ENCODE measurements at places on chromosomes 4 and X. TPM values are rescaled to one million over a fixed set of nuclear protein-coding genes. Genes with fewer than 3 reads are reported as not detected.

The ABCG2 gene
- total RNA-seq = 14.9 TPM

The CT45A8 gene
- total RNA-seq = not detected

The METTL14 gene
- 8.6 TPM for total RNA-seq

The RTL3 gene
- not detected for total RNA-seq

GRCh38 chr4:184369871-184370270 is 104.5 kb downstream of the IRF2 start:
- no peak for DNase-seq

DNA sequence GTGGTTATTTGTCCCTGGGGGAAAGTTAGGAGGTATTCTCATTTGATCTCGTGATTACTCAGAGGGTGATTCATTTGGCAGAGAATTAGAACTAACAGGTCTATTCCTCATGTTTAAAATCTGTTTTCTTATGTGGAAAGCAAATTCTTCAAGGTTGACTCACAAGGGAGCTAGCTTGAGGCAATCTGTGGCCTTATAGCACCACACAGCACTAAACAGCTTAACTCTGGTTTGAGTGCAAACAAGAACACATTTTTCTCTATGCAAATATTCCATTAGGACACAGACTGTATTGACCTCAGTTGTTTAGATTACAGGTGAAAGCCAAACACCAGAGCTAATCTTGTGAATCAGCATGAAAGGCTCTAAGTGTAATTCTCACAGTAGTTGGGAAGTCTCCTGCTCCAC is 694.4 kb upstream of the POU3F4 start:
- DNase-seq = peak; percentile 92

GRCh38 chrX:31331015-31331414 is 259.2 kb upstream of the FTHL17 start:
- DNase-seq = no peak

DNA sequence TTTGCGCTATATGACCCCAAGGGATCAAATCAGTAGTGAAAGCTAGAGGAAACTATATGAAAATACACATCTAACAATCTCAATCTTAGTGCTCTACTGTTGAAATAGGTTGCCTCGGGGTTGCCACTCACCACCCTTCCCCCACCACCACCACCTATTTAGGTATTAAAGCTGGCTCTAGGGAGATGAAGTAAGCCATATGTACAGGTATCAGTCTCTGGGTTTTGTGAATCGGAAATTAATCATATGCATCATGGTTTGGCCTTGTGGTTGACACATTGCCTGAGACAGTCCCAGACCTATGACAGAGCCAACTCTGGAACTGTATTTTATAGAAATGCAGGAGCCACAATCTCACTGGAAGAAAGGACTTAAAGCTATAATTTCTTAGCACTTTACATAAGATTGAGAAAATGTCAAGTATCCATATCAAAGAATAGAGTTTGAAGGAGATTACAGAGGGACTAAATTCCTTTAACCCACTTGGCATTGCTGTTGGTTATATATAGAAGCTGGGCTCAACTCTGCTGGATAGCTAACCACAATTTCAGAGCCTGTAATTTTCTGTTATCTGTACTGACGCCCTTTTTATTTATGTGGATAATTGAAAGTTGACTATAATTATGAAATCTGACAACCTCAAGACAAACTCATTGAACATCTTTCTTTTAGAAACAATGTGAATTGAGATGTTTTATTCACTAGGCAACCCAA is 26.7 kb upstream of the BMP2K start:
- no peak for DNase-seq

DNA sequence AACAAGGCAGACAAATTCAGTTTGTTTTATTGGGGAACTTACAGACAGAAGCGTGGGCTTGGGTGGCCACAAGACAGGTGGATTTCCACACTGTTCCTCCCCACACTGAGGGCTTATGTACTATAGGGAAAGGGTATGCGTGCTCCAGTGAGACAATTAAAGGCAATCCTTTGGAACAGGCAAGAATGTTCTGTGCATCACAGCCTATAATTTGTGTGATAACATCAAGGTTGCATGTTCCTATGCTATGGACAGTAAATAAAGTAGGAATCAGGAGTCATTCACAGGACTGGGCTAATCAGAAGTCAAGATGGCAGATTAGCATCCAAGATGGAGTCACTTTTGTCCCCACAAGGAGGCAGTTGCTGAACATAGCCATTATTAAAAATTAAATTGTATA is 84.6 kb upstream of the TRIM2 start:
- no peak for DNase-seq

GRCh38 chr4:173269280-173269679 is 64.9 kb downstream of the HMGB2 start:
- DNase-seq = no peak

DNA sequence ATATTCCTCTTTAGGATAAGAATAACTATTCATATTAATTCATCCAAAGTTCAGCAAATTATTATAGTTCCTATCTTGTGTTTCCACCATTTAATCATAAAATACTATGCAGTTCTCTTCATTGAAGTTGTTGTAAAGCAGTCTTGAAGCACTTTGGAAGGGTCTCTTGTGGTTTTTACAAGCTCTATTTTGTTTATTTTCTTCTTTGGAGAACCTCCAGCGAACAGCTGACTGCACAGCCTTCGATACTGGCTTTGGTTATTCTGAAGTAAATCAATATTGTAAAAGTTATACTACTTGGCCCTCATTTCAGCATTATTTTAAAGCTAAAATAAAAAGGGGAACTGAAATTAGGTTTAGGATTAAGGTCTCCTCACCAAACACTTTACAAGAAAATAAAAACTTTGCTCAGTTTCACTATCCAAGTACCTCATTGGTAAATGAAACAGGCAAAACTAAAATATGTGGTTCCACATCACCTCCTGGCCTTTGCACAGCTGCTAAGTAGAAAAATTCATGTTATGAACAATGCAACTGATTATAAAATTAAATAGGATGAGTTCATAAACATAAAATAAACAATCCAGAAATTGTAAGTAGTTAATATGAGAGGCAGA is 1629.2 kb upstream of the ADGRL3 start:
- no peak for DNase-seq

DNA sequence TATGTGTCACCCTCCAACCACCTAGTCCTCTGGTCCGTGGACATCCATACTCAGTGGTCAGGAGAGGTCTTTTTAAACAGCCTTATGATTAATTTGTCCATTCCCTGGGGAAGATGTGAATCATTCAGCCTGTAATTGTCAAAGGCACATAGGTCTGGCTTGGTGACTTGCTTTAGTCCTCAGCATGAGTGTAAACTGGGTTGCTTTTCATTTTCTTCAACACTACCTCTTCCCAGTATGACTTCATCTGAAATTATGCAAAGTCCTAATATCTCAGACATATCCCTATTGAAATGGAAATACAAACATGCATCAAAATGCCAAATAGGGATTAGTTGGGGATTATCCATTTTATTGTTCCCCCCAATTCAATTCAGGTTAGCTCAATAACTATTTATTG is 208.3 kb upstream of the AMOT start:
- DNase-seq = no peak

GRCh38 chr4:176001151-176002006 is 64.3 kb upstream of the WDR17 start:
- peak; percentile 11 for DNase-seq

GRCh38 chrX:41313419-41313818 is 20.5 kb upstream of the DDX3X start:
- no peak for DNase-seq

GRCh38 chr4:7941111-7941964 is 1.7 kb upstream of the AFAP1 start:
- DNase-seq = no peak

GRCh38 chrX:41275661-41276609 is 58.0 kb upstream of the DDX3X start:
- peak; percentile 45 for DNase-seq

DNA sequence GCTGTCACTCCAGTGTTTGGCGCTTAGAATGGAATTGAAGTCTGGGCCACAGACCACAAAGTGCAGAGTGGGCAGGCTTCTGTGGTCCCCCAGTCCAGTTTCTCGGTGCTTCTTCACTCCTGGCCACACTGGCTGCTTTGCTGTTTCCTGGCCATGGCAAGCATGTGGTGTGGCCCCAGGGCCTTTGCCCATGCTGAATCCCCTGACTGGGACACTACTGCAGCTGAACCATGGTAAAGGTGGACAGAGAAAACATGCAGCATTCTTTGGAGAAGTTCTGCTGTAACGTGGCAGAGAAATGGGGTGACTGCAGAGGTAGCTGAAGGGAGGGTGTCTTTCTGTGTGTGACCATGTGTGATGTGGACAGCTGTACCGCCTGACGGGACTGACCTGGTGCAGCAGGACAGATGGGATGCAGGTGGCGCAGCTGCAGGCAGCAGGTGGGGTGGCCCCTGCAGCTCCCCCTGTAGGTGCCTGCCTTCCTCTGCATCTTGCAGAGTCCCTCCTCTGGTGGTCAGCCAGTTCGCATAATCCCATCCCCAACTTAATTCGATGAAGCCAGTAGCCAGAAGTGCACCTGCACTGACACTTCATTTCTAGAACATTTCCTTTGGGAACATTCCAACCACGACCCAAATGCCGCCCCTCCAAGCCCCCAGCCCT is 13.2 kb upstream of the S100P start:
- DNase-seq = no peak

DNA sequence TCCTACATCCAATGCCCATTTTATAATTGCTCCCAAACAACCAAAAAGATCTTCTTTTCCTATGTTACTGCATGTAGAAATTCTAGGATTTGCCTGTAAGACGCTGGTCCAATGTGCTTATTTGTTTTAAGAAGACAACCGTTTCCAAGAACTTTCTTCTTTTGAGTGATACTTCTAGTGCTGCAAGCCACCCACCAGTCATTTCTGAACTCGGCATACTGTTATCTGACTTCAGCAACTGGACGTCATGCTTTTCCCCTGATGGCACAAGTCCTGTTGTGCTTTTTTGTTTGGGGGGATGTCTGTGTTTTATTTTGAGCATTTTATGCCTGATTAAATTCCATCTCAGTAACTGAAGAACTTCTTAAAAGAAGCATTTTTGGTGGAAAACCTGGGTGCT is 16.0 kb upstream of the RAP1GDS1 start:
- no peak for DNase-seq

DNA sequence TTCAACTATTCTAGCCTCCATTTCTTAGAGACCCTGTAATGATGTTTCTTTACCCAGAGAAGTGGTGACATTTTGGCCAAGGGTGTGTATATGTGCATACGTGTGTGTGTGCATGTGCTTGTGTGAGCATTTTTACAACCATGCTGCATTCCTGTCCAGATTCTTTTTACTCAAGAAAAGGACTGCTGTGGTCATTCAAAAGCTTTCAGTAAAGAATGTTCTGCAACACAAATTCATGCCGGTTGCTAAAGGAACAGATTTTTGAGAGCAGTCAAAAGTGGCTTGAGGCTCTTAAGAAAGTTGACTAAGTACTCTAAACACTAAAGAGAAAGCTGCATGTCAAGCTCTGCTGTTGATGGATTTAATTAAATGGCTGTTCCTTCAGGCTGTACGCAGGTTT is 65.0 kb upstream of the FMR1 start:
- DNase-seq = no peak

All from H4 (cell line).